NCI-H1417 treated with DMSO at 0.1 percent for 48 hours (cell line): ENCODE measurements at places on chromosomes 4 and X.
A peak's percentile ranks its signal among the peaks of the same experiment; 100 is the strongest.

- peak; percentile 22 for DNase-seq
Measured at GRCh38 chrX:151396825-151397740, at the start of gene VMA21. Gene VMA21, plus strand, starts transcription at chrX:151397206. Its CDS starts 103 bp downstream, at chrX:151397309.

DNA sequence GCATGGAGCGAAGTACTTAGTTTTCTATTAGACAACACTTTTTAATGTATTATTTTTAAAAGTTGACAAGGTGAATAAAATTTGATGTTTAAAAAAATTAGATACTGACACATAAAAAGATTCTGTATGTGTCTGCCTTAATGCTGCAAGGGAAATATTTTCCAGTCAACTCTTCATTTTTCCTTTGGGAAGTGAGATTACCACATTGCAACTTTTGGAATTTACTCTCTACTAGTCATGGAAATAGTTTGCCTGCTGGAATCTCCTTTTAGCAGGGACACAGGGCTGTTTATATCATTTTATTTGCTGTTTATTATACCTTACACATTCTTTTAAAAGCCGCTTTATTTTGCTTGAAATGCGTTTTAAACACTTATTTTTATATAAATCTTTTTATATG is 135.1 kb downstream of the MID1 start:
- DNase-seq: no peak

GRCh38 chr4:1043162-1043561 is 31.7 kb downstream of the FGFRL1 start:
- no peak for DNase-seq

DNA sequence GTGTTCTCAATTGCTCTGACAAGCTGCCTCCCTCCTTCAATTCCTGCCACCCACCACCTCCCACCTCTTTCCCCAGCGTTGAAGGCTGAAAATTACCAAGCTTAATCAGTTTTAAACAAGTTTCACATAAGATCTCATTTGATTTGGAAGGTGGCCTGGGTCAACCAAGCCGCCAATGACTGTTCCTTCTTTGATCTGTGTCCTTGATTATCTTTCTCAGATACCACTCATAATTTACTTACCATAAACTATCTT is 211.4 kb downstream of the SLIT2 start:
- no peak for DNase-seq

DNA sequence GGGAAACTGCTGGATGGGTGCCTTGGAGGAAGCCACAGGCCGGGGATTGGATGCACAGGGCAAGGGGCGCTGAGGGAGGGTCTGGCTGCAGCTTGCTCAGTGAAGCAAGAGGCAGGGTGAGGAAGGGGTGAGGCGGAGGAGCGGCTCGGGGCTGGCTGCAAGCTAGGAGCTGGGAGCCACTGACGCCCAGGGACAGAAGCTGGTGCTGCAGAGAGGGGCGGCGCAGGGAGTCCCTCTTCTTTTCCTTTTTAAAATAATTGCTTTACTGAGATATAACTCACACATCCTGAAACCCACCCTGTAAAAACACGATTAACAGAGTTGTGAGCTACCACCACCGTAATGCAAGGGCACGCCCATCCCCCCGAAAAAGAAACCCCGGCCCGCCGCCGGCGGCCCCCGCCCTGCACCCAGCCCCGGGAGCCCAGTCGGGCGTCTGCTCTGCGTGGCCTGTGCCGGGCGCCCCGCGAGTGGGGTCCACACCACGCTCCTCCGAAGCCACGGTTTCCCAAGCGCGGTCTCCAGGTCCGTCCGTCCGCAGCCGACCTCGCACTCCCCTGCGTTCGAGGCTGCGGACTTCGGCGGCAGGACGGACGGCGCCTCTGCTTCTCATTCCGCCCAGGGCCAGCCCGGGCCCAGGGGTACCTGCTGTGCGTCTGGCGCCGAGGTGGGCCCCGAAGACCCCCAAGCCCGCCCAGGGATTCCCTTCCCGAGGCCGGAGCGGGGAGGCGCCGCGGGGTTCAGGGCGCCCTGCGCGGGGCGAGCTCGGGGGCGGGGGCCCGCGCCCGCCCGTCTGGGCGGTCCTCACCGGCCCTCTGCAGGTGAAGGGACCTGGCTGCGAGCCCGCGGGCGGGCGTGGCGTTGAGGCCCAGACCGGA is 866 bp upstream of the UVSSA start:
- DNase-seq: no peak

DNA sequence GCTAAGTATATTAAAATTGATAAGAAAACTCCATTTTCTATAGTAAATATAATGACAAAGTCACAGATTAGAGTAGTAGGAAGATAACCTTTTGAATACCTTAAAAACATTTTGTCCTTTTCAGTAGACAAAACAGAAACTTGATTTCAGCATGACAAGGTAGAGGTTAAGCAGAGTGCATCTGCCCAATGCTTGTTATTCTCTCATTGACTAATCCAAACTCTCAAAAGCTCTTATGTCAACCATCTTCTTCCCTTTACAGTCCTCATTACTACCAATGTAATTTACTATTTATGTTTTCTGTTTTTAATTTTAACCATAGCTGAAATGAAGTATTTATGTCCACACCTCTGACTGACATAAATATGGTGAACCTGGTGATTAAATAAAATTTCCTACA is 11.1 kb downstream of the NIPAL1 start:
- no peak for DNase-seq

GRCh38 chrX:120647127-120647526 is 17.3 kb upstream of the C1GALT1C1 start:
- no peak for DNase-seq
